ENCODE measurements at places on chromosomes 7 and 10. TPM values are rescaled to one million over a fixed set of nuclear protein-coding genes. Genes with fewer than 3 reads are reported as not detected.

DNA sequence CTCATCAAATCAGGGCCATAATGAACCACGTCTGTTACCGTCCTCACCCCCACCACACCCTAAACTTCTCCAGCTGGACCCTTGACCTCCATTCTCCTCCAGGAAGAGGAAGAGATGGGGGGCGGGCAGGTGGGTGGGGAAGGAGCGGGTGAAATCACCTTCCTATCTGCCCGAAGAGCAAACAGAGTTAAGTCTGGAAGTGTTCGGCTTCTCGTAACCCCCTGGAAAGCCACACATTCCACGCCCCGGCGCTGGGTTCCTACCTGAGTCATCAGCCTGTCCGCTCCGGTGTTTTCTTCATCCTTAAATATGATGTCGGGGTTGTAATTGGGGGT is 736 bp downstream of the SHH start:
- DNase-seq: no peak

- DNase-seq: no peak
These were observed 17.3 kb downstream of the CYP51A1 start for GRCh38 chr7:92116949-92117348.

- DNase-seq: no peak
These were observed 149.2 kb downstream of the CACNA2D1 start for GRCh38 chr7:82294382-82294784.

DNA sequence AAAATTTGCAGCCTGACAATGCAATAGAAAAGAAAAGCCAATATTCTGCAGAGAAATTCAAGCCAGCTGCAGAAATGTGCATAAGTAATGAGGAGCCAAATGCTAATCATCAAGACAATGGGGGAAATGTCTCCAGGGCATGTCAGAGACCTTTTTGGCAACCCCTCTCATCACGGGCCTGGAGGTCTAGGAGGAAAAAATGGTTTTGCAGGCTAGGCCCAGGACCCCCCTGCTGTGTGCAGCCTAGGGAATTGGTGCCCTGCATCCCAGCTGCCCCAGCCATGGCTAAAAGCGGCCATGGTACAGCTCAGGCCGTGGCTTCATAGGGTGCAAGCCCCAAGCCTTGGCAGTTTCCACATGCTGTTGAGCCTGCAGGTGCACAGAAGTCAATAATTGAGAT is 72.5 kb upstream of the NME8 start:
- DNase-seq: no peak

DNA sequence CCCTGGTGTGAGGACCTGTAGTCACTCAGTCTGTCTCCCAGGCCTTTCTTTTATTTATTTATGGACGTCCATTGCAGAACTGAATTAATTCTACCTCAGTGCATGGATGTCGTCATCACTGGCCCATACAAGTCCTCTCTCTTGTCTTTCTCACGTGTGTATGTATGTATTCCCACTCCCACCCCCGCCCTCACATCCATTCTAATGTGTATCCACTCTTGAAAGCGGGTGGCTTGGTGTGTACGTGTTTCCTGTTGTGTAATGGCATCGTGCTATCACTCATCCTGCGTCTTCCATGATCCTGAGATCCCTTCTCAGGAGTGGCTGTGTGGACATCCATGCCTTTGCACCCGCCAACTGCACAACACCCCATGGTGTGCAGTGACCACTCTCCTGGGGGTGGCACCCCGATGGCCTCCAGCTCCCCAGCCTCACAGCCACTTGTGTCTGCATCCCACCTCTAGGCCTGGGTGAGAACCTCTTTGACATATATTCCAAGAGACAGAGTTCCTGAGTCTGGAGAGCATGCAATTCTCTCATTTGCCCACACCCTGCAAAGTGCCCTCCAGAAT is 3.0 kb upstream of the AOC1 start:
- no peak for DNase-seq

DNA sequence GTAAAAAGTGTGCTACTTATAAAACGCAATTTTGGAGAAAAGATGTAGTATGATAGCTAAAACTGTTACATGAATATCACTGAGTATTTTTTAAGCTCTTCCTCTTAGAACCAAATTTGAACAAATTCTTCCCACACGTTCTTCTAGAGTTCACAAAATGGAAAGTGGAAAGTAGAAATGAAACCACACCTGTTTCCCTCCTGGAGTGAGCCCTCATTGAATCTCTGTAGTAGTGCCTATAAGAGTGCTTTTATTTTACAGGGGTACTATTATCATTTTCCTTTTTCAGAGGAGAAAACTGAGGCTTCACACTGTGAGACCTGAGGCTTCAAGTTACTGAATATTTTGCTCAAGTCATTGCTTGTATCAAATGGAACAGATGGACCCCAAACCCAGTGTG is 393.0 kb downstream of the NRG3 start:
- no peak for DNase-seq

DNA sequence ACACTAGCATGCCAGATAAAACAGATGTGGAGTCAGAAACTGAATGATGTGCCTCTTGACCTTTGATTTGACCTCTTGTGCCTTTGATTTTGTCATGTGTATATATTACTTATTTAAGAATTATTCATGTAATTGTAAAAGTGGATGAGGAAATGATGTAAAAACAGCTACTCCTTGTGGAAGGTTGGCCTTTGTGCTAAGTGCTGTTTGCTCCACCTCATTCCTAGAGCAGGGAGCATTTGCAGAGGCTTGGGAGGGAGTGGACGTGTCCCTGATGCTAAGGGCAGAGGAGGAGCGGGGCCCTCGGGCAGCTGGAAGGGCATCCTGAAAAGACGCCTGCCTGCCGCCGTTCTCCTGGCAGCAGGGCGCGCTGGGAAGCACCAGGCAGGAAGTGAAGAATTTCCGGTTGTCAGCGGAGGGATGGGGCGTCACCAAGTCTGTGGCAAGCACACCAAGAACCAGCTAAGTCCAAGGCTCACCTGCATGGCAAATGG is 197.6 kb upstream of the ZNF32 start:
- peak; percentile 33 for DNase-seq

The TSPAN33 gene
- 19.5 TPM for total RNA-seq

The CDH23 gene
- 1.4 TPM for total RNA-seq

The SPDYE1 gene
- not detected for total RNA-seq

The UBTD1 gene
- 0.99 TPM for total RNA-seq
